ENCODE measurements at places on chromosomes 2 and 18. TPM values are rescaled to one million over a fixed set of nuclear protein-coding genes. Genes with fewer than 3 reads are reported as not detected.
A peak's percentile ranks its signal among the peaks of the same experiment; 100 is the strongest.

DNA sequence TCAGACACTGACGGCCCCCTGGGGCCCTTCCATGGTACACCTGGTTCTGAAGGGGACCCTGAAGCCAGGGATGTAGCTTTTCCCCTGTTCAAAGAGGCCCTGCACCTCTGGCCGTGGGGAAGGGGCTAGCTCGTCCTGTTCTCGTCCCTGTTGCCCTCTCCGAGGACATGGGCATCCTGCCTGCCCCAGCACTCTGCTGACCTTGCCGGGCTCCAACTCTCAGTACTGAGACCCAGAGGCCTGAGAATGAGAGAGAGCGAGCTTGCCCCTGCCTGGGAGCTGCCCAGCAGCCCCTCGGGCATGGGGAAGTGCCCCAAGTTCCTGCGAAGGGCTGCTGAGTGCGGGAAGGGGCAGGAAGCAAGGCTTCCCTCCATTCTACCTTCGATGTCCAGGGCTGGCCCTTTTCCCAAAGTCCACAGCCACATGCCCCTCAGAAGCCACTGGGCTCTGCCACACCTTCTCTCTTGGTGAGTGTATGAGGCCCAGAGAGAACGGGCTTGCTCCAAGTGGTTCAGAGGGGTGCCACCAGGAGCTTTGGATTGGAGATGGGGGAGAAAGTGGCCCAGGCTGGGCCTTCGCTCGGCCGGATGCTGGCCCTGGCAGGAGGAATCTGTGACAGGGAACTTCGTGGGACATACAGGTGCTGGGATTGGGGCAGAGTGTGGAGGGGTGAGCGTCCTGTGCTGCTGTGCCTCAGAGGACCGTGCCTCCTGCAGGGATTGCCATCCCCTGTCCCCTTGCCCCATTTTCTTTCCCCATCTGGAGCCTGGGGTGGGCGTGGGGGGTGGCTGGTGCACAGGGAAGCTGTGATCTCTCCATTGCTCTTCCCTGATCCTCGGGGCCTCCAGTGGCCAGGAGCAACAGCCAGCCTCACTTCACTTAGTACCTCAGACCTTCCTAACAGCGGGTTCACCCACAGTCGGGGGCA, 50.8 kb downstream of the KCNIP3 start:
- peak overlapping the region; percentile 69 for H3K4me3 ChIP-seq
- H3K36me3 ChIP-seq = no peaks in the 10 kb centered on the region
- peak overlapping the region; percentile 83 for H3K27ac ChIP-seq
- H3K4me1 ChIP-seq = no peaks in the 10 kb centered on the region
- no peak for DNase-seq

GRCh38 chr2:160097326-160097725, 34.9 kb upstream of the PLA2R1 start:
- H3K4me3 ChIP-seq = no peak overlapping the region
- H3K4me1 ChIP-seq = no peaks in the 10 kb centered on the region
- H3K36me3 ChIP-seq = peaks cover 4% of the 10 kb centered on the region
- no peak overlapping the region for H3K27ac ChIP-seq
- H3K27me3 ChIP-seq = no peaks in the 10 kb centered on the region
- no peak for DNase-seq

- no peaks in the 10 kb centered on the region for H3K36me3 ChIP-seq
- H3K27ac ChIP-seq = no peak overlapping the region
- H3K4me3 ChIP-seq = no peak overlapping the region
- no peaks in the 10 kb centered on the region for H3K4me1 ChIP-seq
- no peaks in the 10 kb centered on the region for H3K27me3 ChIP-seq
These were observed 170.3 kb upstream of the NXPH2 start for GRCh38 chr2:138950486-138950885.

DNA sequence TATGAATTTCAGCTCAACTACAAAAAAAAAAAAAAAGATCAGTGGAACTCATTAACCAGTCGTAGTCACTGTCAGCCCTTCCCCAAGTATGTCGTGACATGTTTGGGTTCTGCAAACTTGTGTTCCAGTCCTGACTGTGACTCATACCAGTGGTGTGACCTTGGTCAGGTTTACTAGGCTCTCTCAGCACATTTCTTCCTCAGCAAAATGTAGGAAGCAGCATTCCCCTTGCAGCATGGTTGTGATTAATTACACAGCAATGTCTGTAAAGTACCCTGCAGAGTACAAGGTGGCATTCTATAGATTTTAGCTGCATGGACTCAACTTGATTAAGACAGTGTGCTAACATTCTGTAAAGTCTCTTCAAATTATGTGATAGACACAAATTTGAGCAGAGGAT, 156.9 kb downstream of the LAMA1 start:
- H3K4me1 ChIP-seq = no peaks in the 10 kb centered on the region
- no peak overlapping the region for H3K27ac ChIP-seq
- no peak overlapping the region for H3K4me3 ChIP-seq
- H3K36me3 ChIP-seq = peaks cover 6% of the 10 kb centered on the region
- no peaks in the 10 kb centered on the region for H3K27me3 ChIP-seq

DNA sequence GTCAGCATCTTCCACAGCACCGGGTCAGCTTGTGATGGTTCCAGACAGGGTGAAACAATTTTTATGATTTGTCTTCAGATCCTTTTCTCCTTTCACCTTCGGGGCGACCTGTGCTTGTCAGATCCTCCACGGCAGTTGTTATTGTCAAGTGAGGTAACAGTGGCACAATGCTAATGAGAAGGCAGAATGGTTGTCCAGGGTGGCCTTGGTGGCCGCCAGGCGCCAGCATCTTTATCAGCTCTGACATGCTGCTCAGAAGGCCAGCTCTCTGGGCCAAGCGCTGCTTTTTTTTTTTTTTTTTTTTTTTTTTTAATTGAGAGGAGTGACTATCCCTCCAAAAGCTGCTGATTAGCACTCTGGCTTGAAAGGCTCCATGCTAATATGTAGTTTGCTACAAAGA, 52.3 kb upstream of the MGAT5 start:
- no peaks in the 10 kb centered on the region for H3K36me3 ChIP-seq
- no peak for DNase-seq
- no peaks in the 10 kb centered on the region for H3K27me3 ChIP-seq
- H3K4me3 ChIP-seq = no peak overlapping the region
- H3K4me1 ChIP-seq = no peaks in the 10 kb centered on the region
- H3K27ac ChIP-seq = no peak overlapping the region

GRCh38 chr2:554444-554843, 122.8 kb downstream of the TMEM18 start:
- no peak for DNase-seq
- no peaks in the 10 kb centered on the region for H3K36me3 ChIP-seq
- H3K4me1 ChIP-seq = no peaks in the 10 kb centered on the region
- H3K4me3 ChIP-seq = no peak overlapping the region
- H3K27ac ChIP-seq = no peak overlapping the region
- H3K27me3 ChIP-seq = peaks cover 4% of the 10 kb centered on the region

DNA sequence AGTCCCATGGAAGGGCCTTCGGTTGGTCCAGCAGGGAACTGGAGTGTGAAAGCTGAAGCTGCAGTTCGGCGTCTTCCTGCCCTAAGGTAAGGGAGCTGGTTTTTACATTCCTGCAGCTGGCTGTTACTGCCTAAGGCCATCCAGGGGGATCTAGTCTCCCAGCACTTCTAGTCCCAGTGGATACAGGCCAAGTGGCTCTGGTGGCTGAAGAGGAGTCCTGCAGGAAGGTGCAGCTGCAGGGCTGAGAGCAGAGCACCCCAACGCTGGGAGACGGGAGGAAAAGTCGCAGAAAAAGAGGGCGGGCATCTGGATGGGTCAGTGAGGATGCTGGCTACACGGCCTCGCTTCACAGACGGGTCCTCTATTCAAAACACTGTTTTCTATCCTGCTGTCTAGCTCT, 225.0 kb upstream of the HS6ST1 start:
- no peaks in the 10 kb centered on the region for H3K36me3 ChIP-seq
- H3K4me3 ChIP-seq = no peak overlapping the region
- H3K27ac ChIP-seq = no peak overlapping the region
- no peaks in the 10 kb centered on the region for H3K27me3 ChIP-seq
- H3K4me1 ChIP-seq = no peaks in the 10 kb centered on the region

- no peaks in the 10 kb centered on the region for H3K4me1 ChIP-seq
- H3K4me3 ChIP-seq = no peak overlapping the region
- H3K27me3 ChIP-seq = no peaks in the 10 kb centered on the region
These were observed 36.8 kb downstream of the HRH4 start for GRCh38 chr18:24497031-24497754.

DNA sequence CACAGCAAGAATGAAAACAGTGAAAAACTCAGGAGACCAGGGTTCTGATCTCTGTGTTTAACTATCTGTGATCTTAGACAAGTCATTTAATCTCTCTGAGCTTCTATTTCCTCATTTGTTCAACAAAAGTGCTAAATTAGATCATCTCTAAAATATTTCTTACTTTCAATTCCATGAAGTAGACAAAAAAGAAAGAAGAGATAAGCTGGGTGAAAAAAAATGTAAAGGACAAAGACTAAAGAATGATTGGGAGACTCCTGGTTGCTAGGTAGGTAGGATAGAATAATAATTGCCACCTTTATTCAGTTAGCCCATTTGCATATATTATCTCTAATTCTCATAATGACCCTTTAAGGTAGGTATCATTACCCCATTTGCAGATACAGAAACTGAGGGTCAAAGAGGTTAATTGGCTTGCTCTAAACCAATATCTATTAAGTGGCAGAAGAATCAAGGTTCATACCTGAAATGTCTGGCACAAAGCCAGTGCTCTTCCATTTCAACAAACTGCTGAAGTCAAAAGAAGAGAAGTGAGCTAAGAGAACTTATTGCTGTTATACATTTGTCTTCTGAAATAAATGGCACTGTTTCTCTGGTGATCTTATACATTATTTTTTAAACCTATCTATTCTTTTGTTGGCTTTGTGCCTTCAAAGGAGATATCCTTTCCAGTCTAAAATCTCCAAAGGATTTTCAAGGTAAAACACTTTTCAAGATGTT, 141.7 kb downstream of the OTX1 start:
- H3K4me1 ChIP-seq = no peaks in the 10 kb centered on the region
- H3K36me3 ChIP-seq = no peaks in the 10 kb centered on the region
- no peak for DNase-seq

- no peak overlapping the region for H3K27ac ChIP-seq
- H3K4me1 ChIP-seq = no peaks in the 10 kb centered on the region
- no peaks in the 10 kb centered on the region for H3K27me3 ChIP-seq
- DNase-seq = no peak
These were observed 73.5 kb upstream of the LHCGR start for GRCh38 chr2:48829036-48829435.

DNA sequence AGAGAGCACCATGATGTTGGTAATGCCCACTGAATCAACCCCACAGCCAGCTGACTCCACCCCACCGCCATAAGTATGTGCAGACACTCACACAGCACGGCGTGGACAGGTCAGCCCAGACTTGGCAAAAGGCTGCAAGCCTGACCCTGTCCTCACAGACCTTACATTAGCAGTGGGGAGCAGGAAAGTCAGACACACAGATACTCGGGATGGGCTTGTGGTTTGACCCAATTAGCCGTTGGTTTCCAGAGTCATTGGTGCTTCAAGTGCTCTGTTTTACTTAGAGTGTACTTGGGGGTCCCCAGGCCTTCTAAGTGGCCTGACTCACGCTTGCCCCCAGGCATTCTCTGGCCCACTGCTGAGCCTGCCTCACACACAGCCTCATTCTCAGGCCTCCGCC, 36.7 kb downstream of the EN1 start:
- H3K27me3 ChIP-seq = no peaks in the 10 kb centered on the region
- no peak overlapping the region for H3K27ac ChIP-seq
- H3K4me1 ChIP-seq = no peaks in the 10 kb centered on the region
- DNase-seq = no peak
- no peak overlapping the region for H3K4me3 ChIP-seq
- no peaks in the 10 kb centered on the region for H3K36me3 ChIP-seq

- H3K27me3 ChIP-seq = no peaks in the 10 kb centered on the region
- peak overlapping the region; percentile 66 for H3K27ac ChIP-seq
- no peak for DNase-seq
- H3K4me3 ChIP-seq = no peak overlapping the region
- H3K36me3 ChIP-seq = no peaks in the 10 kb centered on the region
- peaks cover 14% of the 10 kb centered on the region for H3K4me1 ChIP-seq
These were observed 25.1 kb upstream of the SP3 start for GRCh38 chr2:173990245-173990644.

DNA sequence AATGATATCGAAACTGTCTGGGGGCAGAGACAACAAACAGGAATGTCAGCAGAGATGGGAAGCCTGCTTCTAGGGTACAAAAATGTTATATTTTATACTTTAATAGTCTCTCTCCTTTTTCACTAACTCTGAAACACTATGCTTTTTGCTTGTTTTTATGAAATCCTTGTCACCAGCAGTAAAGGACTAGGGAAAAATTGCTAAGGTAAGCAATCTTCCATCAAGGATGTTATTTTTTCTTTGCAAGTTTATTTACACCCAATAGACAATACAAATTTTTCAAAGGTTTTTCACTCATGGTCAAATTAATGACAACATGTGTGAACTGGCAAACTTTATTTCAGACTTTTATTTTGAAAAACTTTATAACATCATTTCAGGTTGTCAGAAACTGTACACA, 1465.9 kb upstream of the NXPH2 start:
- H3K4me1 ChIP-seq = no peaks in the 10 kb centered on the region
- H3K27ac ChIP-seq = no peak overlapping the region
- H3K36me3 ChIP-seq = no peaks in the 10 kb centered on the region
- no peaks in the 10 kb centered on the region for H3K27me3 ChIP-seq
- no peak overlapping the region for H3K4me3 ChIP-seq

- H3K36me3 ChIP-seq = no peaks in the 10 kb centered on the region
- no peaks in the 10 kb centered on the region for H3K4me1 ChIP-seq
- peak overlapping the region; percentile 55 for H3K27ac ChIP-seq
- DNase-seq = no peak
- no peak overlapping the region for H3K4me3 ChIP-seq
These were observed 42.1 kb upstream of the SIGLEC15 start for GRCh38 chr18:45783097-45784075.

GRCh38 chr2:8232871-8233270, 449.0 kb upstream of the ID2 start:
- DNase-seq = no peak
- H3K4me3 ChIP-seq = no peak overlapping the region
- no peak overlapping the region for H3K27ac ChIP-seq
- no peaks in the 10 kb centered on the region for H3K36me3 ChIP-seq
- no peaks in the 10 kb centered on the region for H3K4me1 ChIP-seq

DNA sequence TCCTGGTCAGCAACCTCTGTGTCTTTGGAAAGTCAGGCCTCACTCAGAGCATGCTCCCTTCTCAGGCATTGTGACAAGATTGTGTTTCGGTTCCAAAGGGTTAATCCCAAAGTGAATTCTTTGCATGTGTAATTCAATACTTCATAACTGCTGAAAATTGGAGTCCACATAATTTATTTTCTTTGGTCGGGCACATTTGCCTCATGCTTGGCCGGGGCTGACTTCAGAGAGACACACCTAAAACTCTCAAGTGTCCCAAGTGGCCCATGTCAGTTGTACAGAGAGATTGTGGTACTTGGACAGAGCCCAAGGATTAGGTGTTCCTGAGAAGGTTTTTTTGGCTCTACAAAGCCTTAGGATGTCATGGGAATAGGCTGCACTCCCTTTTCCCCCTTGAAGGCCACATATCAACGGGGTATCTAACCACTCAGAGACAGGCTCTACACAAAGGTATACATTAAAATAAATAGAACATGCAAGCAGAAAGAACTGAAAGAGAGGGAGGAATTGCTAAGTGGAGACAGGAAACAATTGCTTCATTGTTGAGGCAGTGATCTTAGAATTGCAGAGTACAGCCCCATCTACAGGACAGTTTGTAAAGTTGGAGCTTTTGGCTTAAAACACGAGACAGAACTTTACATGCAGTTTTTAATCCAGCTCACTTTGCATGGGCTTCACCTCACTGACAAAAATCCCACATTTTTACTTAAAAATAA, 1232.3 kb upstream of the ZEB2 start:
- no peaks in the 10 kb centered on the region for H3K27me3 ChIP-seq
- H3K4me1 ChIP-seq = no peaks in the 10 kb centered on the region
- H3K27ac ChIP-seq = no peak overlapping the region
- H3K4me3 ChIP-seq = no peak overlapping the region

Gene IL36RN
- not detected for total RNA-seq

Gene COBLL1
- 43.6 TPM for total RNA-seq

Gene BMP10
- not detected for total RNA-seq

Gene CHRNG
- not detected for total RNA-seq

Gene ALLC
- total RNA-seq = not detected

Gene ANKRD30B
- not detected for total RNA-seq

Gene PDE11A
- total RNA-seq = 2.3 TPM

Gene ASB18
- total RNA-seq = not detected

Gene IL18RAP
- 2.3 TPM for total RNA-seq

Measured in breast epithelium (tissue), 4 donors.